ENCODE measurements at places on chromosomes 11 and 22.
A peak's percentile ranks its signal among the peaks of the same experiment; 100 is the strongest.

DNA sequence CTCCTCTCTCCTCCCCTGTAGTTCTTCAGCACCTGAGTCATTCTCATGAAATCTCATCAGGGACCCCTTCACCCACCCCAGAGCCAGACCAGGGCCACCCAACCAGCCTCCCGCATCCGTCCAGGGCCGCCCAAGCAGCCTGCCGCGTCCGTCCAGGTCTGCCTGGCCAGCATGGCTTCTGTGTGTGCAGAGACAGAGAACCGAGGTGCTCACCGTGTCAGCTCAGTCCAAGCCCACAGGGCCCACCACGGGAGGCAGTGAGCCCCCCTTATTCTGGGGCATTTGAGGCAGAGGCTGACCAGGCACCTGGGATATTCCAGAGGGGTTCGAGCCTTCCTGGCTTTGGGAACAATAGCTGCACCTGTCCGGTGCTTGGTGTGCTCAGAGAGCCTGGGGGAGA lies 1117.3 kb downstream of the BRD1 start:
- DNase-seq: no peak

- no peak for DNase-seq
These were observed 60.4 kb downstream of the BMAL1 start for GRCh38 chr11:13338019-13338426.

GRCh38 chr11:1759151-1759850 lies 4.4 kb downstream of the CTSD start:
- DNase-seq: no peak

GRCh38 chr11:109027851-109028250 lies 363.0 kb downstream of the DDX10 start:
- no peak for DNase-seq

- no peak for DNase-seq
These were observed 104.1 kb downstream of the ETS1 start for GRCh38 chr11:128483211-128483788.

DNA sequence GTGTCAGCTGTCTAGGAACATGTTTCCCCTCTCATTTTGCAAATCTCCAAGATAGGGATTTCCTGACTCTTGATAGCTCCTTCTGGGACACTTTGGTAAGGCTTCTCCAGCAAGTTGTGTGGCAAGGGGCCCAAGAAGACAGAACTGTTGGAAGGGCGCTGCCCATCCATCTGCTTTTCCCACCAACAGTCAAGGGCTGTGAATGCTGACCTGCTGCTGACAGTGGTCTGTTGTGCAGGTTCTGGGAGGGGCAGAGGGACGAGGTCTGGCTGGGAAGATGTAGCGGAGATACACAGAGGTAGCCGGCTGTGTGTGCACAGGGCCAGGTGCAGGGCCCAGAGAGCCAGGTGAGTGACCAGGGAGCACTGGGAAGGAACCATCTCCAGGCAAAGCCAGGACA lies 12.2 kb downstream of the BCR start:
- DNase-seq: no peak

GRCh38 chr11:61629082-61629833 lies 48.4 kb upstream of the SYT7 start:
- DNase-seq: no peak

- DNase-seq: no peak
These were observed 588.9 kb downstream of the JRKL start for GRCh38 chr11:96978751-96979150.

GRCh38 chr11:8705146-8705545 lies 22.6 kb downstream of the RPL27A start:
- DNase-seq: no peak

DNA sequence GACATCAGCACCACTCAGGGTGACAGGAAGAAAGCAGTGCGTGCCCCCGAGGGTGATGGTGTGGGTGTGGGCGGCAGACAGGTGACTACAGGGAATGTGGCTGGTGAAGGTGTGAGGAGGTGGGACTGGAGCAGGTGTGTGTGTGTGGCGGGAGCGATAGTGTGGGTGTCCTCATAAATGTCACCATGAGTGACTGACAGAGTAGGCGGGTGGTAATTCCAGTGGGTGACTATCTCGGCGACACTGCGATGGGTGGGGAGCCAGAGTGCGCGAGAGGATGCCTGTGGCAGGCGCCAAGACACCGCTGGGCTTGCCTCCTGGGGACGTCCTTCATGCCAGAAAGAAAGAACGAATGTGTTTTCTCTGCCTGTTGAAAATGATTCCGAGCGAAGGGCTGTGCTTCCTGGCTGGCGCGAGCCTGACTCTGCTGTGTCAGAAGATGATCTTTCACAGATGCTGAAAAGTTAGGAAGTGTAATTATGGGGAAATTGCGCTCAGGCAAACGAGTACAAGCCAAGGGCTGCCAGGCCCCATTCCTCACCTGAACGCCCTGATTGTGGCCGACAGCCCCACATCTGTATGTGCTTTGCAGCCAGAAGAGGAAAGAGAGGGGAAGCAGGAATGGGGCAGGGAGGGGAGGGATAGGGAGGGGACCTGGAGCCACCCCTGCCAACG lies 98.8 kb upstream of the CD82 start:
- no peak for DNase-seq

DNA sequence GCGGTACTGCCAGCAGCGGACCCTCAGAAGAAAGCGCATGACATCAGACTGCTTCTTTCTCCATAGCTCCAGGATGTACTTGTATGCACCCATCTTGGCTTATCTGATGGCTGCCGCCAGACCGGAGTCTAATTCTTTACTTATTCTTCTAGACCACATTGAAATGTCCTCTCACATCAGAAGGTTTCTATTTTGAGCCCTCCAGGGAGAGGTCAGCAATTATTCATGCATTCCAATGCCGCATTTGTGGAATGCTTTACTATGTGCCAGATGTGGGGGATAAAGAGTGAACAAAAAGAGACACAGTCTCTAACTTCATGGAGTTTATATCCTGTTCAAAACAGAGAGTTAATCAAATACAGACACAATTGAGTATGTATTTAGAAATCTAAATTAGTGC lies 230.1 kb downstream of the MIAT start:
- DNase-seq: no peak

- DNase-seq: no peak
These were observed 834.6 kb downstream of the TBC1D22A start for GRCh38 chr22:47597041-47597440.

GRCh38 chr22:49197505-49197904 lies 630.2 kb downstream of the BRD1 start:
- DNase-seq: peak; percentile 6

DNA sequence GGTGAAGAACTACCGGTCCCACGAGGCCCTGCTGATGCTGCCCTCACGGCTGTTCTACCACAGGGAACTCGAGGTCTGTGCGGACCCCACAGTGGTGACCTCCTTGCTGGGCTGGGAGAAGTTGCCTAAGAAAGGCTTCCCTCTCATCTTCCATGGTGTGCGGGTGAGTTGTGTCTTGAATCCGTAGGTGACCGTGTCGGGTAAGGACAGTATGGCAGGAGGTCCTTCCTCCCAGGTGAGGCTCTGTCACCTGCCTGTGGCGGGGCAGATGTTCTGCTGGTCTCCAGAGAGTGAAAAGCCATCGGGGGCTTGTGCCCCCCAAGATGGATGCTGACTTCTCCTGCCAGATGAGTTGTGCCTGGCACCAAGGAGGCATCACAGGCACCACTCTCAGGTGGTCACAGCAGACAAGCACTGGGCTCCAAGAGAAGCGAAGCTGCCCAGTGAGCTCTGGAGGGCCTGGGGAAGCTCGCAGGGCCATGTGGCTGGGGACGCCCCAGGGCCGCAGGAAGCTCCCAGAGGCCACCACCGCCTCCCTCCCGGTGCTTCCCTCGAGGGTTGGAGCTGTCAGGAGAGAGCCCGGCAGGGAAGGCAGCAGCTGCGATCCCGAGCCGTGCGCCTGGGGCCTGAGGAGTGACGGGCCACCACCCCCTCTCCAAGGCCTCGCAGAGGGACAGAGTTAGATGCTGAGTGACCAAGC lies 17.3 kb upstream of the PANX2 start:
- DNase-seq: no peak

GRCh38 chr22:38706901-38707195 lies 1.1 kb downstream of the GTPBP1 start:
- no peak for DNase-seq

GRCh38 chr11:68692115-68692514 lies 7.8 kb downstream of the GAL start:
- no peak for DNase-seq

- DNase-seq: no peak
These were observed 1336.2 kb downstream of the BRD1 start for GRCh38 chr22:48491451-48491941.

- DNase-seq: no peak
These were observed 642 bp downstream of the NAA40 start for GRCh38 chr11:63939397-63939891.

GRCh38 chr11:123145220-123145619 lies 49.8 kb downstream of the CLMP start:
- no peak for DNase-seq

DNA sequence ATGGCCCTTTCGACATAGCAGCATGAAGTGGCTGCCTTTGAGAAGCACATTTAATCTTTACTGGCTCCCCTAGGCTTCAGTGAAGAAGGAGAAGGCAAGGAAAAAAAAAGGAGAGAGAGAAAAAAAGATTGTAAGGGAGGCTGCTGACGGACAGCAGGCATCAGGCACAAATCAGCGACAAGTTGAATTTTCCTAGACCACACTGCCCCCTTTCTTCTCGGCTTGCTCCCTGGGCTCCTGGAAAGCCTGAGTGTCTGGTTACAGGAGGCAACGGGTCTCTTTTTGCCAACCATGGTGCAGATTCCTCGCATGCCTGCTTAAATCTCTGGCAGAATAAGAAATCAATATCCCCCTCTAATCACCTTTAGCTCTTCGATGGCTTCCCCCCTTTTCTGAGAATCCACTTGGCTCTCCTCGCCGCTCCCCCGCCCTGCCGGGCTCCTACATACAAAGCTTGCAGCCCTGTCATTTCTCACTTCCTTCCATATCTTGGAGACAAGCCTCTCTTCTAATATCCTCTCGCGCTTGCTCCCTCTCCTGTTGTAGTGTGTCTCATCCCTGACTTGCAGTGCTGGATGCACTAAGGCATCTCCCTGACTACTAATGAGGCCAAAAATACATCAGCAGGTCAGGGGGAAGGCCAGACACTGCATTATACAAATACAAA lies 14.3 kb downstream of the BLID start:
- peak; percentile 97 for DNase-seq

- no peak for DNase-seq
These were observed 7.3 kb upstream of the TEAD1 start for GRCh38 chr11:12666915-12667314.

GRCh38 chr11:68003846-68004550 lies at the start of gene UNC93B1:
UNC93B1 (minus strand) TSS chr11:68004097; CDS start chr11:68004043, 54 bp downstream.
- peak; percentile 52 for DNase-seq

- no peak for DNase-seq
These were observed 1.2 kb downstream of the BIRC3 start for GRCh38 chr11:102318469-102318868.

- DNase-seq: no peak
These were observed 49.9 kb downstream of the RAB6A start for GRCh38 chr11:73710964-73711363.

DNA sequence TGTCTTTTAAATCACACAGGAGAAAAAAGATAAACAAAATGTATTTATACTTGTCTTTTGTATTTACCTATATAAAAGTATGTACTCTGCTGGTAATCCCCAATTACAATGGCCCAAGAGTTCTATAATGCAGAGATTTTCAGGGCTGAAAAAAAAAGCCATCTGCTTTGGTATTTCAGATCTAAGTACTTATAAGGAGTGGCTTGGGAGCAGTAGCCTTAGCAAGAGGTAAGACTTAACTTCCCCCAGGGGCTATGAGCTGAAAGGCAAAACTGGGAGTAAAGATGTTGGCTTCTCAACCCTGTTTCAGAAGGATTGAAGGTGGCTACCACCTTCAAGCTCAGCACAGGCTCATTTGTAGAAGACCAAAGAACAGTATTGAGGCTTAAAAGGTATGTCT lies 35.3 kb upstream of the EP300 start:
- no peak for DNase-seq

GRCh38 chr11:17568944-17569343 lies 21.9 kb downstream of the OTOG start:
- DNase-seq: no peak

DNA sequence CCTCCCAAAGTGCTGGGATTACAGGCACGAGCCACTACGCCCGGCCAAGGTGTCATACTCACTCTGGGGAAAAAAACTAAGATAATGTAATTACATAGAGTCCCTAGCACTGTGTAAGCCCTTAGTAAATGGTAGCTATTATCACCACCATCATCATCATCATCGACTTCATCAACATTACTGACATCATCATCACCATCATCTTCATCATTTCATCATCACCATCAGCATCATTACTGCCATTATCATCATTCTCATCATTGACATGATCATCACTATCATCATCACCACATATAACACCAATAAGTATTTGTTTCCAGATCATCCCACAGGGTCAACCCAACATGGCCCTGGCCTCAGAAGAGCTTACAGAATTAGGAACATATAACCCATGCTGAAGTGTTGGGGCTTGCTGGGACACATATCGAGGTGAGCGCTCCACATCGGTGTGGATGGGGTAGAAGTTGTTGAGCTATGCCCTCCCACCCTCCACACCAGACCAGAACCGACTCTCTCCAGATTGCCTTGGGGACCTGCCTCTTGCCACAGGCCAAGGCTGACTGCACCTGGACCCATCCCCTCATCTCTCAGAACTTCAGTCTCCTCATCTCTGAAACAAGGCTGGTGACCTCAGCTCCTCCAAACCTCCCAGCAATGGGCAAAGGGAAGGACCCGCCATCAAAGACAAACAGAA lies 14.7 kb upstream of the CD5 start:
- no peak for DNase-seq

GRCh38 chr11:64055077-64055476 lies 19.3 kb downstream of the FLRT1 start:
- DNase-seq: no peak

GRCh38 chr22:24465566-24465965 lies 29.6 kb upstream of the UPB1 start:
- no peak for DNase-seq

DNA sequence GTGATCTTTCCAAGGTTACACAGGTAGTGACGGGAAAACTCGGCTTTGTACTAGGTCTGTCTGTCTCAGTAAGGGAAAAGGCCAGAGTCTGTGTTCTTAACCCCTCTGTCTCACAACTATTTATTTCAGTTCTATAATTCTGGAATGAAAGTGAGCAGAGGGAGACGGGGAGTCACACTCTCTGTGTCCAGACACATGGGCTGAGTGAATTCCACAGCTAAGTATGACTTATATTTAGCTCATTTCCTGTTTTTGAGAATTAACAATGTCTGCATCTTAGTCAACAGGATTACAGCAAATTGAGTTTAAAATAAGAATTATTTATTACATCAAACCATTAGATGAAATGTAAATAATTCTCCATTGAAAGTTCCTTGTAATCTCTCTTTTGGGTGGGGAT lies 62.5 kb upstream of the OR4B1 start:
- no peak for DNase-seq

GRCh38 chr22:29275167-29275566 lies 7.1 kb downstream of the EWSR1 start:
- DNase-seq: no peak

DNA sequence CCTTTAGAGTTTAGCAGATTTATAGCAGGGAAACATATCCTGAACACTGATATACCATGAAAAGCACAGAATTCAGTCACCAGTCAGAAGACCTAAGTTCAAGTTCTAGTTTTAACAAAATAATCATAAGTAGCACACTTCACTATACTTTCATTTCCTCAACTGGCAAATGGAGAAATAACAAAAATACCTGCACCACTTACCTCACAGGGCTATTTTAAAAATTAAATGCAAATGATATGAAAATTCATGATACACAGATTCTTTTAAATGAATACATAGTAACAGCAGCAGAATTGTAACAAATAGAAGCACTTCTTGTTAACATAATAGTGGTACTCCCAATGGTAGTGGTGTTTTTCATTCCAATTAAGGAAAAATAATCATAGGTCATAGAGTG lies 139.0 kb downstream of the FCHSD2 start:
- no peak for DNase-seq

- no peak for DNase-seq
These were observed 106.0 kb upstream of the CD44 start for GRCh38 chr11:35033011-35033410.
